ENCODE measurements at places on chromosomes 1 and 21.

- DNase-seq, result no peak
These were observed 221.5 kb downstream of the RERE start for GRCh38 chr1:8595941-8596340.

- no peak for DNase-seq
These were observed 596.5 kb downstream of the MATN1 start for GRCh38 chr1:30126848-30127247.

DNA sequence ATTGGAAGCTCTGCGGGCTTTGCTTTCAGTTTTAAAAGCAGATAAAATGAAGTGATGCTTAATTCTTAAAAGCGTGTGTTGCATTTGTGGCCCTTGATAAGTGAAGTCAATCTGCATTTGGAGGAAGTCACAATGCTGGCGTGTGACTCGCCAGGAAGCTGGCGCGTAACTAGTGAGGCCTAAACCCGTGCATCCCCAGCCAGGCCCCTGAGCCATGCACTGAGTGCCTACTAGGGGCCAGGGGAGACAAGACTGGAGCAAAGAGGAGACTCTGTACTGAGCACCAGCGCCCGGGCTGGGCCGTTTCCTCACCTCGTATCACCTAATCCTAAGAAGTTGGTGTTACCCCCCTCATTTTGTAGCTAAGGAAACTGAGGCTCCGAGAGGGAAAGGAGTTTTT, 4.6 kb upstream of the DDOST start:
- DNase-seq, result no peak

DNA sequence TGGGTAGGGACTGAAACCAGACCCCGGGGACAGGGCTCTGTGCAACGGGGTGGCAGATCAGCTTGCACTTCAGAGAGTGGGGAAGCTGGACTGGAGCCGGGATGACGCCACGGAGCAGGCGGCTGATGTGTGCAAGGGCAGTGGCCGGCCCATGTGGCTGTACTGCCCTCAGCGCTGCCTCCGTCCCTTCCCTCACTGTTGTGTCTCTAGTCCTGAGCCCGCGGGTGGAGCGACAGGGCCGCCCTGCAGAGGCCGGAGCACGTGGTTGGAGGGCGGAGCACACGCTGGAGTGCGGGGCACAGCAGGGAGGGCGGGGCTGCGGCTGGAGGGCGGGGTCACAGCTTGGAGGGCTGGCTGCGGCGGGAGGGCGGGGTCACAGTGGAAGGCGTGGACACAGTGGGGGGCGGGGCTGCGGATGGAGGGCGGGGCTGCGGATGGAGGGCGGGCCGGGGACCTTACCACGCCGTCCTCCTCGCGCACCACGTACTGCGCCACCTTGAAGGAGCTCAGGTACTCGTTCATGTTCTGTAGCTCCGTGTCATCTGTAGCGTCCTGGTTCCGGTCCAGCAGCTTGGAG, 52.4 kb downstream of the CHD5 start:
- peak; percentile 96 for DNase-seq

GRCh38 chr1:233790662-233791371, 113.7 kb upstream of the SLC35F3 start:
- no peak for DNase-seq

DNA sequence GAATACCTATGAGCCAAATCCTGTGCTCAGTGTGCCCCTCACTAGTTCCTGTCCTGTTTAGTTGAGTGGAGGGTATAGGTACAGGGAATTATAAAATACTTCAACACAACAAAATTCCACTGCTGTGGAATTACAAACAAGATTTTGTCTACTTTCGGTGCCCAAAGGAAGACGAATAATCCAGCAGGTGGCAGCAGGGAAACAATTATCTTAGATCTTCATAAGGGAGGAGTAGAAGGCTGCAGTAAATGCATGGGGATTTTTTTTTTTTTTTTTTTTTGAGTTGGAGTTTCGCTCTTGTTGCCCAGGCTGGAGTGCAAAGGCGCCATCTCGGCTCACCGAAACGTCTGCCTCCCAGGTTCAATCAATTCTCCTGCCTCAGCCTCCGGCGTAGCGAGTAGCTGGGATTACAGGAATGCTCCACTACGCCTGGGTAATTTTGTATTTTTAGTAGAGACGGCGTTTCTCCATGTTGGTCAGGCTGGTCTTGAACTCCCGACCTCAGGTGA, 2.0 kb upstream of the PIP5K1A start:
- DNase-seq, result peak; percentile 98

- no peak for DNase-seq
These were observed 98.9 kb downstream of the CSMD2 start for GRCh38 chr1:34066166-34066565.

DNA sequence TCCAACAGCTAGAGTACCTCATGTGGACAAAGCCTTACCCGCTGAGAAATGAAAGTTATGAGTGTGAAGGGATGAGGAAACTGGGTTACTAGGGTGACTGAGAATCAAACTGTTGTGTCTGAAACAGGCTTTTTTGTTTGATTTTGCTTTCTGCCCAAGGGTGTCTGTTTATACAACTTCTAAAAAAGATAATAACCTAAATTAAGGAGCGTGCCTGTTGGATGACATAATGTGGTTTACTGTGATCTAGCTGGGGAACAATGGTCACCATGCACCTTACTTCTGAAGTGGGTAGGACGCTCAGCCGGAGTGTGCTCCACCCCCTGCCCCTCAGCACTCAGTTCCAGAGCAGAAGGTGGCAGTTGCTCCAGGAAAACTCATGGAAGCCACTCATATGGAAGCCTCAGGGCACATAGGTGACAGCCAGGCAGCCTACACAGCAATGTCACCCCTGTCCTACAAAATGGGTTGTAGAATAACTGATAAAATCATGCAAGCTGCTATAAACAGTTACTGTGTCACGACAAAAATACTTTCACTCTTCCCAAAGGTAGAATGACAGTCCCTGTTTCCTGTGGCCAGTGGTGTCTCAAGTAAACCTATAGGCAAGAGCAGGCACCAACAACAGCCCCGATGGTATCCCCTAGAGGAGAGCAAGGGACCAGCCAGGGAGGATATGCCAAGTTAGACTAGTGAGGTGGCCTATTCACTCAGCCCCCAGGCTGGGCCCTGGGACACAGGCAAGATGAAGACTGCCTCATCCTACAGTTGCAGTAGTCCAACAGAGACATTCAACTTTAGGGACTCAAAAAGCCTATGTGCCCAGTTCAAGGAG, 29.3 kb downstream of the SIPA1L2 start:
- DNase-seq, result no peak

GRCh38 chr1:234722904-234723720, 113.1 kb upstream of the IRF2BP2 start:
- DNase-seq, result no peak

Measured in NCI-H526 (cell line).